ENCODE measurements at places on chromosomes 1 and 21.
A peak's percentile ranks its signal among the peaks of the same experiment; 100 is the strongest.

GRCh38 chr1:247961791-247962190, 3.2 kb upstream of the OR2AK2 start:
- no peak for DNase-seq

DNA sequence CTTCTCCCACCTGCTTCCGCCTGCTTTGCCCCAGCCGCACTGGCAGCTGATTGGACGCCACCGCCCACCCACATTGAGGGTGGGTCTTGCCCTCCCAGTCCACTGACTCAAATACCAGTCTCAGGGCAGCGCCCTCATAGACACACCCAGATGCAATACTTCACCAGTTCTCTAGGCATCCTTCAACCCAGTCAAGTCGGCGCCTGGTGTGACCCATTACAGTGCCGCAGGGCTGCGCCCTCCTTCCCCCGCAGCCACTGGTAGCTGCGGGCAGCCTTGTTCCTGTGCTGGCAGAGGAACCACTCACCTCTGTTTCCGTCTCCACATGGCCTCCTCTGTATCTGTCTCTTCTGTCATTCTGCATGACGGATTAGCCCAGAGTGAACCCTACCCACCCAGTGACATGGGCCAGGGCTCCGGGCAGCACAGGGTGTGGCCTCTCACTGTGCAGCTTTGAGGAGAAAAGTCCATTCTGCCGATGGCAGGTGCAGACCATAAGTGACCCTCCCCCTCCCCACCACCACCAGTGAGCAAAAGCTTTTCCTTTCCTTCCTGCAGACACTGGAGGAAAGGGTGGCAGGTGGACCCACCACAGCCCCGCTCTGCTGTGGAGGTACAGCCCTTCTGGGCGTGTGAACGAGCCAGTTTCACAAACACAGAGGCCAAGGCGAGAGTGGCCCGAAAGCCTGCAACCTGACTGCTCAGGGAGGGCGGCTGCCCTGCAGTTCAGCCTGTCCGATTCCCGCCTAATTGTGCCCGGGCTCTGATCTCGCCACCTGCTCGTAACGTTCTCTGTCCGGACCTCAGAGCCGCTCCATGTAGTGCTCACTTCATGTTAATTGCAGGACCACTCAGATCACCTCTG, 57.1 kb downstream of the FAAP20 start:
- DNase-seq = no peak

GRCh38 chr21:33078907-33079582, 9.1 kb downstream of the OLIG1 start:
- no peak for DNase-seq

- no peak for DNase-seq
Measured at GRCh38 chr1:230210326-230210980, 143.4 kb downstream of the GALNT2 start.

- DNase-seq = no peak
Measured at GRCh38 chr1:41855713-41856112, 63.0 kb downstream of the HIVEP3 start.

DNA sequence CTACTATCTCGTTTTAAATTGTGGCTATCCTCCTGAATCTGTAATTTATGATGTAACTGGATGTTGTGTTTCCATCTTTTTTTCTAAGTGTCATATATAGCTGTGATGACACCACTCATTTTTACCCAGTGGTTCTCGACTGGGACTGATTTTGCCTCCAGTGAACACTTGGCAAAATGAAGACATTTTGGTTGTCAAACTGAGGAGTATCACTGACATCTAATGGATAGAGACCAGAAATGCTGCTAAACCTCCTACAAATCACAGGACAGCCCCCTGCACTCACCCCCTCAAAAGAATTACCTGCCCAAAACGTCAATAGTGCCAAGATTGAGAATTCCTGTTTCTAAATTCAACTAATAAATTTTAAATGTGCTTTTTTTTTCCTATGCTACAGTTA, 1.9 kb downstream of the TRMT13 start:
- no peak for DNase-seq

DNA sequence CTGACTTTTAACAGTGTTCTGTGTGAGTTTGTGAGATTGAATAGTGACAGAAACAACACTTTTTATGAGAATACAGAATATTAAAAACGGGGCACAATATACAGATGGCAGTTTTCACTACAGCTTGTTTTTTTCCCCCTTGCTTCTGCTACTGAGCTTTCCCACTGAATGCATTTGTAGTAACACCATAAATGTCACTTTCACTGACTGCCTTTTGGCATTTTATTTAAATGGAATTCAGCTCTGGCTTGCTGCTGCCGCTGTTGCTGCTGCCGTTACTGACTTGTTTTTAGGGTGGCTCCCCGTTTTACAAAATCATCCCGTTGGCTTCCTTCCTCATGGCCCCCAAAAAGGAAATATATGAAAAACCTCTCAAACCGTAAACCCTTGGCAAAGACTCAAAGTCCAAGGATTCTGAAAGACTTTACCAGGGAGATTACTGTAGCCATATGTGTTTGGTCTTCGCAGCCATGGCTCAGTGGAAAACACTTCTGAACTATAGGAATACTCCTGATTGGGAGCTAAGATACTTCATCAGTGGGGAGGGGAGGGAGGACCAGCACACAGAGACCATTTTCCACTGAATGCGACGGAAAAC, 151.0 kb downstream of the NUF2 start:
- no peak for DNase-seq

DNA sequence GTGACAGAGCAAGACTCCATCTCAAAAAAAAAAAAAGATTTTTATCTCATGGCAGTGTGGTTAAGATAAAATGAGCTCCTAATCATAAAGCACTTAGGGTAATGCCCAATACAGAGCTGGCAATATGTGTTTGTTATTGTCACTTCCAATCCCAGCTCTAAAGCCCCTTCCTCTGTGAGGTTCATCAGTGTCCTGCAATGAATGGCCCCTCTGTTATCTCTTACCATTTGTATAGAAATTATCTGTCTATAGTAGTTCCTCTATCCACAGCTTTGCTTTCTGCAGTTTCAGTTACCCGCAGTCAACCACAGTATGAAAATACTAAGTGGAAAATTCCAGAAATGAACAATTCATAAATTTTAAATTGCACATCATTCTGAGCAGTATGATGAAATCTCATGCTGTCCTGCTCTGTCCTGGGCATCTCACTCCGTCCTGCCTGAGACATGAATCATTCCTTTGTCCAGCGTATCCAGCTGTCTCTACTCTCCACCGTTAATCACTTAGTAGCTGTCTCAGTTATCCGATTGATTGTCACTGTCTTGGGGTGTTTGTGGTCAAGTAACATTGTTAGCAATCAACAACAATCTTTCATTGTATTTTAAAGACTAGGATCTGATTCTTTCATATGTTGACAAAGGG, 50.2 kb upstream of the DNAH14 start:
- no peak for DNase-seq

DNA sequence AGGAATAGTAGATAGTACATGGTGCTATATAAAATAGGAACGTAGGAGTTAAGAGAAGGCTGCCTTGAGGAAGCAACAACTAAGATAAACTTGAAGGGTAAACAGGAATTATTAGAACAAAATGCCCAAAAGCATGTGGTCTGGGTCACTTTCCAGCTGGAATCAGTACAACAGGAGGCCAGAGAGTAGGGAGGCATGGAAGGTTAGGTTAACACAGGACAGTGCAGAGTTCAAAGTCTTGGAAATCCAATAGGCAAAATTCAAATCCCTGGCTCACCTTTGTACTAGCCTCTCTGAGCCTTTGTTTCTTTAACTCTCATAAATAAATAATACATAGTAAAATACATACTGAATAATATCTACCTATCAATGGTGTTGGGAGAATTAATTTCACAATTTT, 69.0 kb upstream of the NEK7 start:
- DNase-seq = no peak

- no peak for DNase-seq
Measured at GRCh38 chr1:172640111-172640510, 18.8 kb upstream of the FASLG start.

- DNase-seq = no peak
Measured at GRCh38 chr1:24921412-24921811, 8.7 kb downstream of the RUNX3 start.

DNA sequence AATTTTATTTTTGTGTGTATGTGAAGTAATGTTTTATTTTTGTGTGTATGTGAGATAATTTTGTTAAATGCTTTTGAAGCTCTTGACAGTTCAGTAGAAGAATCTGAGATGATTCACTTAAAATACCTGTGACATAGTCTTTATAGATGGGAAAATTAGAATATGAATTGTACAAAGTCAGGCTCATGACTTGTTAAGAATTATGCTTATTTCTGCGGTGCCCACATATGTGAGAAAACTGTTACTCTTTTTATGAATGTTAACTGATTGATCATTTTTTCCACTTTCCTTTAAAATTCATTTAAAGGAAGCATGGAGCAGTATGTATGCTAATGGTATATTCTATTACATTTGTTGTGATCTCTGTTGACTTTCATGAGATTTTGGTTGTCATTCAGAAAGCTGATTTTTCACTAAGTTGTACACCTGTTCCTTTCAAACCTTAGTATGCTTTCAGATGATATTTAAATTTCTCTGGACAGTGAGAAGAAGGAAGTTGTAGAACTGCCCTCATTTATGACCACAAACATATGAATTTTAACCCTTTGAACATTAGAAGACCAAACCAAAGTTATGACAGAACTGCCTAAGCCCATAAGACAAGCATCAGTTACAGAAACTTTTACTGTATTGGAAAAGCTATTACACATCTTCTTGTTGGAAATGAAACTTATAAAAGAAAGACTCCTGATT, 110.1 kb downstream of the POU2F1 start:
- DNase-seq = no peak

GRCh38 chr1:63448731-63449246, 74.2 kb downstream of the ITGB3BP start:
- DNase-seq = no peak

DNA sequence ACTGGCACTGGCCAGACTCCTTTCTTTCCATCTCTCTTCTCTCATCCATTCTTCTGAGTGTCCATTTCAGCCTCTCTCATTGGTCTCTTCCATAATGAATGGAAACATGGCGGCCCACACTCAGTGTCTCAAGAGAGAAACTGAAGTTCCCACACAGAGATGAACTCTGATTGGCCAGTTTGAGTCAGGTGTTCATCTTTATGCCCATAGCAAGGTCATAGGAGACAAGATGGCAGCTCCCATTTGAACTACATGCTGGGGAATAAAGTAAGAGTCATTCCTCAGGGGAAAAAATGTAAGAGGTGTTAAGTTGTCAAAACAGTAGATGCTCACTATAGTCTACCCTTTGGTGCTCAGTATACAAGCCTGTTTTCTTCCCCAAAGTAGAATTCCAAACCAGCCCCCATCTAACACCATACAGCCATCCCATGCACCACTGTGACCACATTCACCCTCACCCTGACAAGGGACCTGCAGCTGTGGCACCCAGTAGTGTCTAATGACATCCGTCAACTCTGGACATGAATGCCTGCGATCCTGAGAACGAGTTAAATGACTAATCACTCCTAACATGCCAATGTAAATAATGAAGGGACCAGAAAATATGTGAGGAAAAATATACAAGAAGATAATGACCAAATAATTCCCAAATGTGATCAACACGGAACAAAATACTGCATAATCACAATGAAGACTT, 12.4 kb downstream of the CDA start:
- DNase-seq = no peak

DNA sequence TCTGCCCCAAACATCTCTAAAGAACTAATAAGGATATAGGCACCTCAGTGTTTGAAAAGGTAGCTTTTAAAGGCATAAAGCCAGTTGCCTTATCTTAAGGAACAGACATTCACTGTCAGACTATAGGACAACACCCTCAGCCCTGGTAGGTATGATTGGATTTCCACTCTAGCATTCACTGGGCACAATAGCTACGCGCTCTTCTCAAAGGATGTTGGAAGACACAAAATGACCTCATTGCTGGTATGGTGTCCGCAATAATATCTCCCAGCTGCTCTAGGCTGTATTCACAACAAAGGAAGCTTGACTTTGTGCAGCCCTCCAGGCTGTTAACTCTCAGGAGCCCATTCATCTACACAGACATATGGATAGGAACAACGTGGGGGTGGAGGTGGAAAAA, 119.4 kb upstream of the CXADR start:
- DNase-seq = no peak

GRCh38 chr1:27026621-27027574, 14.2 kb upstream of the TENT5B start:
- no peak for DNase-seq

GRCh38 chr1:25879675-25880074, 4.2 kb upstream of the PAQR7 start:
- no peak for DNase-seq

DNA sequence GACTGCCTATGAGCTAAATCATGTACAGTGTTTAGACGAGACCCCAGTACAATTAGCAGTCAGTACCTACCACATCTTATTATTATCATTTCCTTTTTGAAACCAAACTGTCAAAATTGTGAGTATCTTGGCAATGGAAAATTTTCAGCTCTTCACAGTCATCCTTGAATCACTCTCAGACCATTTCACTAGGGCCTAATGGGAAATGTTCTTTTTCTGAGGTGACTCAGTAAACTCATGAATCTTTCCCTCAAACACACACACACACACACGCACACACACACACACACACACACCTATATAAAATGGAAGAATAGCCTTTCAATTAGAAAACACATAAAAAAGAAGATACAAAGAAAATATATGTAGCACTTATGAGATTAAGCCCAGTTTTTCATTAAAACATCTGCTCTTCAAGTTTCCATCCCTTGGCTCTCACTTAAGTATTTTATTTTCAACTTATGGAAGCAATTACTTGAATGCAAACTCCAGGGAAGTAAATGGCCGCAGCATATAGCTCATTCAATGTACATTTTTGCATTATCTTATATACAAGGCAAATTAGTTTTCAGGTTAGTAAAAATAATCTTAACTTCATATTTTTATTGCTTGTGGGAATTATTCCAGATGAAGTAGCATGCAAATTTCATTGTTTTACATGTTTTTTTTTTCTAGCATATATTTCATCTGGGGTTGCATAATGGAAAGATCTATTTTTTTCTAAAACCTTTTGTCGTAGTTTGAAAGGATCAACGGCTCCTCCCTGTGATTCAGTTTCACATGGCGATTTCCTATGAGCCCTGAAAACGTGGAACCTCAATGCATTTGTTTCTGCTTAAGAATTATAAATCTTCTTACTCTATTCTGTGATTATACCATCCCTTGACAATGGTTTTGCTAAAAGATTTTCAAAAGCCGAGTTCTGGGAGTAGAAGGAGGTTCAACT, 46.3 kb upstream of the TMPRSS15 start:
- no peak for DNase-seq

DNA sequence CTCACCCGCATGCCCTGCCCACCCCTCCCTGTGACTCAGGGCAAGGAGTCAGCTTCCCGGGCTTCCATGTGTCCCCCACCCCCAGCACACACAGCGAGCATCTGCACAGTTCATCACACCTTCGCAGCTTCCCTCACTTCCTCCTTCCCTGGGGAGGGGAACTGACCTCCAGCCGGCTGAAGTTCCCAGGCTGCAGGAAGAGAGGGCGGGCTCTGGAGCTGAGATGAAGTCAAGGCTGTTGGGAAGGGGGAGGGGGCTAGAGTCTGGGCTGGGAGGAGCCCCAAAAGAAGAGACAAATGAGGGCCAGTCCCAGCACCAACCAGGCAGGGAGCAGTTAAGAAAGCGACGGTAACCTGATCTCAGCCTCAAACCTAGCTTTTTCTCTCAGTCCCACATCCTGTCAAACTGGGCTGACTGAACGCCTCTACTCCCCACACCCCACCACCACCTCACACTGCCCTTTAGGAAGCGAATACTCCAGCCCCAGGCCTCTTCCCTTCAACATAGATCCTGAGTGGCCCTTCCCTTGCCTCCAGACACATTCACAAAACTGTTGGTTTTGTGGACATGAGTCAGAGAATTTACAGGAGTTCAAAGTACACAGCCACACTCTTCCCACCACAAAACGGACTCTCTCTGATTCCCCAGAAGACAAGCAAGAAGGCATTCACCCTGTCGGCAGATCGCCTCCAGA, 1.8 kb downstream of the RHOC start:
- DNase-seq = peak; percentile 77

Measured in NCI-H1436 (cell line).